GM12891 (cell line): ENCODE measurements at places on chromosomes 1 and 21.

GRCh38 chr1:5972198-5972520, 20.1 kb downstream of the NPHP4 start:
- no peak for DNase-seq

- DNase-seq = no peak
Measured at GRCh38 chr1:44347280-44347679, 7.8 kb downstream of the ERI3 start.

DNA sequence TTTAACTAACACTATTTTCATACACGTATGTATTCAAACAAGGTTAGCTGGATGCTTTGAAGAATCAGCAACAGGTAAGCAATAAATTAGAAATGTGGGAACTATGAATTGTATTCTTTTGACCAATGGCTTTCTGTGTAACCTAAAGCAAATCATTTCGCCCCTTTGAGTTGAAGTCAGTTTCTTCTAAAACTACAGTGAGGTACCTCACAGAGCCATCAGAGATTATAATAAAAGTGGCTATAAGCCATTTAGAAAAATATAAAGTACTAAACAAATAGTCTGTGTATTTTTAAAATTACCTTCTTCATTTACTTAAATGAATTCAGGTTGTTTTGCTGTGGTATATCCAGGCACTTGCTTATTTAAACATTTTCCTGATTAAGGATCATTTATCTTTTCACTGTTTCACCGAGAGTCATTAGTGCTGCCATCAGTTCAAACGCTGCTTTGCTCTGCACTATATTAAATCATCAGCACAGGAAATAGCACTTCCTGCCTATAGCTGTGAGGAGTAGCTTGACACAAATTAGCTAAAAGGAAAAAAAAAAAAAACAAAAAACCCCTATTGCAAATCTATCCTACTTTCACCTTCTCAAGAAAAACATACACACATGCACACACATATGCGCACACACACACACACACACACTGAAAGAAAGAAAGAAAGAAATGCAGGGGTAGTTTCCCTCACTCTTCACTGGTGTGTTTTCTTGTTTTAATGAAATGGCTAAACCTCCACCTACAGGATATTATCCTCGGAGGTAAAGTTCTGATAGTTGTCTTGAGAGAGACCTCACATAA, 39.8 kb upstream of the C1orf105 start:
- no peak for DNase-seq

DNA sequence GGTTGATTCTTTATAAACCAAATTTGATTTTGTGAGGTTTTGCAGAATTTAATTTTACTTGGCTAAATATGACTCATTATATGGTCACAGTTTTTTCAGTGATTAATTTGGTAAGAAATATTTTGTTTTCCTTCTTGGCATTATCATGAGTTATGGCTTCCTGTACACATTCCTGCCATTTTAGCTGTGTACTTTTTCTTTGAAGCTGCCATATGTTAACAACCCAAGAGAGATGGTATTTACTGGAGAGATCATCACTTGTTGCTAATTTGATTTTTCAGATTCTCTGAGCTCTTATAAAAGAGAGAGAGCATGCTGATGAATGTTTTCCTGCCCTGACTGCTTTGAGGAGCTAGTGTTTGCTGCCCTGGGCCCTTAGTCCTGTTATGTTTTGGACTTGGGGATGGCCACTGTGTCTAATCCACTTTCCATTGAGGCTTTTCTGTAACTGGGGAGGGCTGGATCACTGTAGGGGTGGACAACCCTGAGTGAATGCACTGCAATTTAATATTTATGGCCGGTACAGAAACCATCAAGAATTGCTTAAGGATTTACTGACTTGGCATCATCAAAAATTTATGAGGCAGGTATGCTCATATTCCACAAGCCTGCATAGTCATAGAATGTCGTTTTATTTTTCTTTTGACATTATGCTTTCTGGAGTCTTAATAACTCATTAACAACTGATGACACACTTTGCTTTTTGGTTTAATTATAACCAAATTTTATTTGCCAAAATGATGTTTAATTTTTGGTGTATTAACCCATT, 200.9 kb downstream of the DISC1 start:
- no peak for DNase-seq

GRCh38 chr1:192581131-192581927, 5.8 kb downstream of the RGS1 start:
- no peak for DNase-seq

GRCh38 chr1:53070621-53071020, 8.6 kb downstream of the PODN start:
- DNase-seq = peak; percentile 11

DNA sequence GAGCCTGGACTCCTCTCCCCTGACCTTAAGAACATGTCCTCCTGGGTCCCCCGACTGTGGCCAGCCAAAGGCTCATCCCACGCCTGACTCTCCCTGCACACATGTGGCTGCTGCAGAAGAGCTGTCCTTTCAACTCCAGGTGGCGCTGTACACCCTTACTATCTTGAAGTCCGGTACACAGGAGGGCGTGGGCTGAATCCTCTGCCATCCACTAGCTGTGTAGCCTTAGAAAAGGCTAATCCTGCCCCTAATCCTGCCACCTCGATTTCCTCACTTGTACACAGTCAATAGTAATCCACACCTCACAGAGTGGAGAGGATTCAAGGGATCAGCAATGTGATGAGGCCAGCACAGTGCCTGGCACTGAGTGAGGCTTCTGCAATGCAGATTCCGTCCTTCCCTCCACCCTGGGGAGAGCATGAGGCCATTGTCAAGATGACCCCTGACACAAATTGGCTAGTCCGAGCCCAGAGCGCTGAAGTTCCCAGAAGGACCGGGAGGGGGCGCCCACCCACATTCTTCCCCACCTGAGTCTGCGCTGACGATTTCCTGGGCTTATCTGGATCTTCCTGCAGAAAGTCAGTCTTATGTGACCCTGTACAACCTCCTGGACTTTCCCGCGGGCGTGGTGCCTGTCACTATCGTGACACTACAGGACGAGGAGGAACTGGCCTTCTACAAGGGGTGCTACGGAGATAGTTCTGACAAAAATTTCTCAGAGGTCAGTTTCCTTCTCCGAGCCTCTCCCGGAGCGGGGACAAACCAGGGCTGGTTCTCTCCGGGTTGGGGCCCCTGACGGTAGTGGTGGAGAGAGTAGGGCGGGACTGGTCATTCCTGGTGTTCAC, 47.1 kb upstream of the DMBX1 start:
- DNase-seq = peak; percentile 54

DNA sequence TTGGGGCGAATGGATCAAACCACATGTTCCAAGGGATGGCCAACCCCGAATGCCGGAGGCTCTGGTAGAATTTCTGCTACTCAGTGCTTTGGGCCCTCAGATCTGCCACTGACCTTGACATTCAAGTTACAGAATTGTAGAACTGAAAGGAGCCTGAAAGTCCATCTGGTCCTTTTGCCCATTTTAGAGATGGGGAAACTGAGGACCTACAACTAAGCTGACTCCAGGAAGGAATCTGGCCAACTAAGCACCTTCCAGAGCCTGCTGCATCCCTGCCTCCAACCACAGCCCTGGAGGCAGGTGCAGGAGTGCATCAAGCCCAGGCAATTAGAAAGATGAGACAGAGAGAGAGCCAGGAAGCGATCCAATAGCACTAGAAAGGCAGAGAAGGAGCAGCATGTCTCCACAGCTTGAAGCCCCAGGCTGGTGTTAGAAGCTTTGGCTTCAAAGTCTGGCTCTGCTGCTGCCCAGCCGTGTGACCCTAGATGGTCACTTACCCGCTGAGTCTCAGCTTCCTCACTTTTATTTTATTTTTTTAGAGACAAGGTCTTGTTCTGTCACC, 1.3 kb upstream of the CTRC start:
- DNase-seq = no peak

DNA sequence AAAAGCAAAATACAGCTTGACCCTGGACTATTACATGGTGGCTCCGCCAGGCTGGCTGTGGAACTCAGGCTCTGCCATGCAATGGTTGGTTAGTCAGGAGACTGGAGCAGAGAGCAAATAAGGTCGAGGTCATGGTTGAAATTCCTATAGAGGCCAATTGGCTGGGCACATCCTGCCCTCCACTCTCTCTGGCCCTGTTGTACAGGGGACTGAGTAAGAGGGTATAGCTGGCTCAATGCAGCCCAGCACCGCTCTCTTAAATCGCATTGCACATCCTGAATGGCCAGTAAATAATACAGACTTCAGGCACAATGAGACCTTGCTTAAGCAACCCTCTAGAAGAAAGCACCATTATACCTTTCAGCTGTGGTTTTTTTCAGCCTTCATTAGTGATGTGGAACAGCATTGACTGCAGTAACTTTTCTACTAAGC, 59.3 kb upstream of the PPP2R5A start:
- no peak for DNase-seq
